ENCODE measurements at places on chromosomes 2 and 18.
A peak's percentile ranks its signal among the peaks of the same experiment; 100 is the strongest.

DNA sequence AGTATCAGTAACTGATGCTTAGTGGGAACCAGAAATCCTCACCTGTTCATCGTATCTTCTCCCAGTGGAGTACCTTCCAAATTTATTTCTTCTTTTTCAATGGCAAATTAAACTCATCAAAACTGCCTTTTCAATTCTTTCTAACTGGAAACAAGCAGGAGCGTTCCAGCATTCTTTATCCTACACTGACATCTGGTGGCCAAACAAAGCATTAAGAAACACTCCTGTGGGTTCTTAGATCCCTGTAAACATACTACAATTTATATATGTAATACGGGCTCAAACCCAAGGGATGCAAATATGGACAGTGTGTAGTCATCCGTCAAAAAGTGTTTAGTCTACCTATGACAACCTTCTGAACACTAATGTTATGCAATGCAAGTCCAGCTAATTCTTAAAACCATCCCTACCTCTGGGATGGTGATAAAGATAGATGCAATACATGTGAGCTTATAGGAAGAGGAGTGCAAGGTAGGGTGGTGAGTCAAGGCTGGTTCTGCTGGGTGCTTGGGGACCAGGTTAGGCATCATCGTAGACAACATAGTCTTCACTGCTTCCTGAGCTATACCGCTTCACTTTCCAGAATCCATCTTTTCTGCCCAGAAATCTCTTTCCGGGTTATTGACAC, 375.0 kb downstream of the CTNNA2 start:
- DNase-seq, result no peak

DNA sequence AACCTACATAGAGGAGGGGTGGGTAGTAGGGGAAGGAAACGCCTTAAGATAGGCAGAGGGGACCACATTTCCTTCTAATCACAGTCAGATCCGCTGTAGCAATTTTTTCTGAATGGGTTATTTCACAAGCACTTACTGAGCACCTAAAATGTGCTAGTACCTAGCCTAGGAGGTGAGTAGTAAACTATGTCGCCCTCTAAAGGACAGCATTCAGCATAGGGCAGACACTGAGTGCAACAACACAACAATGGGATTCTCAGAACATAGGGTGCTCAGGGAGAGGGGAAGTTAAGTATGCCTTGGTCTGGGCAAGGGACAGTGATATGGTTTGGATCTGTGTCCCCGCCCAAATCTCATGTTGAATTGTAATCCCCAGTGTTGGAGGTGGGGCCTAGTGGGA, 166.1 kb upstream of the RAB6C start:
- no peak for DNase-seq

DNA sequence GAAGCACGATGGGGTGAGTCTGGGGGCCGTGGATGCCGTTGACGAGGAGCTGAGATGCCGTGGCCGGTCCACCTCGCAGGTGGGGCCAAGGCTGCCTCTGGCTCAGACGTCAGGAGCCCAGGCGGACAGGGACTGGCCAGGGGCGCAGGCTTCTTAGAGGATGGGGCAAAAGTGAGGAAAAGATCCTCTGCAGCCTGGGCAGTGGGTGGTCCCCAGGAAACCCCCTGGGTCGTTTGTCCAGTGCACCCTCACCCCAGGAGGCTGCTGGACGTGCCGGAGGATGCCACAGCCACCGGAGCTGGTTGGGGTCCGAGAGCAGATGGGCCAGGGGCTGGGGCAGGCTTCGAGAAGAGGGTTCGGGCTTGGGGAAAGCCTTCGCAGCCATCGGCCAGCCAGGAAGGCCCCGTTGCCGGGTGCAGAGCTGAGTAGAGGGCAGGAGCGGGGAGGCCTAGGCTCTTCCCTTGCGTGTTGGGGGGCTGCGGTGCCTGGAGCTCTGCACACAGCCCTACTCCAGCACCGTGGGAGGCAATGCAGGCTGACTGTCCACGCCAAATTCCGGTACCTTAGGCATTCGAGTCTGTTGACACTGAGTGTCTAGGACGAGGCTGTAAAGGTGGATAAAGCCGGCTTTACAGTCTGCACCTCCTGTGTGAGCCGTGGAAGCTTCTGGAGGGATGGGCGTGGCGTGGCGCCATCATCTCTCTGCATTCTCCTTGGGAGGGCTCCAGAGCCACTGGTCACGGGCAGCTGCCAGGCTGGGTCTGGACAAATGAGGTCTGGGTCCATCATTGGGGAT, 18.8 kb downstream of the GPC1 start:
- DNase-seq, result no peak

DNA sequence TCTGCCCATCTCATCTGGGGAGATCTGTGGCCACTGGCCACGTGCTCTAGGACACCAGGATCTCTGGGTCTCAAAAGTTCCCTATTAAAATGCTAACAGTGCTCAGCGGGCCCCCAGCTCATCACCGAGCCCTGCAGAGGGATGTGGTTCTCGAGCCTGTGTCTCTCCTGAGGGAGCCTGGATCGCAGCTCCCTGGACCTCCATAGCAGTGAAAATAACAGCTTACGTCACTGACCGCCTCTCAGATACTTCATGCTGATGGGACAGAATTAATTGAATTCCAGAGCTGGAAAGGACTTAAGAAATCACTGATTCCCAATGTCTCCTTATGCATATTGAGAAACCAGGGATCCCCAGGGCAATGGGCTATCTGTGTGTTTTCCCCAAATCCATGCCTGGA, 90.0 kb downstream of the GALR1 start:
- no peak for DNase-seq

DNA sequence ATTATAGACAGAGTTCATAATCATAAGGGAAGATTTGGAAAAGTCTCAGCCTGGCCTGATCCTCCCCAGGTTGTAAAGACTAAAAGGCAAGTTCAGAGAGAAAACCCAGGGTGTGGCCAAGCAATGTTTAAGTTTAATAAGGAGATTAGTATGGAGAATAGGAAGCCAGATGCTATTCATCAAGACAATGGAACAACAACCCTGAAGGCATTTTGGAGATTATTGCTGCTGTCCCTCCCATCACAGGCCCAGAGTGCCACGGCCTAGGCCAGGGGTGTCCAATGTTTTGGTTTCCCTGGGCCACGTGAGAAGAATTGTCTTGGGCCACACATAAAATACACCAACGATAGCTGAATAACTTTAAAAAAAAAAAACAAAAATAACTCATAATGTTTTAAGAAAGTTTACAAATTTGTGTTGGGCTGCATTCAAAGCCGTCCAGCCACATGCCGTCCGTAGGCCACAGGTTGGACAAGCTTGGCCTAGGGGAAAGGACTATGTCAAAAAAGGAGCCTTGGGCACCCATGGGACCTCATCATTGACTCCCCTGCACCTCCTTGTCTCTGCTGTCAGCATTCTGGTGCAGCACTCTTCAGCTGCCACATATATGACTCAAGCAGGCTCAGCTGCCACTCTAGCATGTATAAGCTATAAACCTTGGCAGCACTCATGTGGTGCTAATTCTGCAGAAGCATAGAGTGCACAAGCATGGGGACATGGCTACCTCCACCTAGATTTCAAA, 20.8 kb downstream of the DPP4 start:
- no peak for DNase-seq

- no peak for DNase-seq
These were observed 85.8 kb downstream of the SETBP1 start for GRCh38 chr18:44766450-44766849.

- no peak for DNase-seq
These were observed 75.6 kb upstream of the OTX1 start for GRCh38 chr2:62974999-62975398.

DNA sequence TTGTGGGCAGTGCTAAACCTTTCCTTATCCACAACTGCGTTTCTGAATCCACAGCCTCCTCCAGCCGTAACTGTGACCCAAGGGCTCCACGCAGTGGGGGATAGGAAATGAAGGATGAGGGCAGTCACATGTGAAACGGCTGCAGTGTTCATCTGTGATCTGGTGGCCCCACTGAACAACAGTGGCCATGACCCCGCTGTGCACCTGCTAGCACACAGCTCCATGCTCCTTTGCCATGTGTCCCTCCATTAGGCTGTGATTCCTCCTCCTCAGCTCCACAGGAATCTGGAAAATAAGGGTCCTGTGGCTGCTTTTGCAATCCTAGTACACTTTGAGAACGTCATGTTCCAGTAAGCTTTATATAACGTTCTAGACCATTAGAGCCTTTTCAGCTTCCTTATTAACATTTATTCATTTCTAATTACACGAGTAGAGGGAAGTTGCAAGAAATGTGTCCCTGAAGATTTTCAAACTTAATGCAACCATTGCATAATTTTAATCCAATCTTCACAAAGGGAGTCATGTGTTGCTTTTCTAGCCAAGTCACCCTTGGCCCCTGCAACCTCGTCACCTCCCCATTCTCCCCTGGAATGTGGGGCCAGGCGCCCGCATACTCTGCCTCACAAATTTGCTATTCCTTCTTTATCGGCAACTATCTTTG, 7.1 kb upstream of the NAPG start:
- no peak for DNase-seq

DNA sequence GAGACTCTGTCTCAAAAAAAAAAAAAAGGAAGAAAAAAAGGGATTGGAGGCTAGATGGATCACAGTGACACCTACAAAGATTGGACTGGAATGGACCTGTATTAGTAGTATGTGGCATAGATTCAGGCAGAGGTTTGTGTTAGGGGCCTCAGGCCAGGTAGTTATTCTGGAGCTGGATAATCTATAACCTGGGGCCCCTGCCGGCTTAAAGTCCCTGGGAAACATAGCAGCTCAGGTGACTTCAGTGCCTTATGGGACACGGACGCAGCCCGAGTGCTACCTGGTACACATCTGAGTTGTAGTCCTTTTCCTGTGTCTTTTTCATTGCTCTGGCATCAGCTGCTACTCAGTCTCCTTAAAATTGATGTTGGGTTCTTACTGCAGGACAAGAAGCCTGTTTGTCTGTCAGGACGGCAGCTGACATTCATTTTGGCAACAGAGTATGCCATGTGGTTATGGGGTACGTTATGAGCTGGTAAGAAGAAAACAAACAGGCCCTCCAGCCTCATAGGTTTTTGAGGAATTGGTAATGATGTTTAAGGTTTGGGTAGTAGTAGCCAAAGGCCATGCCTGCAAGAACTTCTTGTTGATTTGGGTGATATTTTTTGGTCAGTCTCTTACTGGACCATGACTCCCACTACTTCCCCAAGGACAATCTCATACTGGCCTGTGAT, 27.8 kb downstream of the AGFG1 start:
- no peak for DNase-seq

DNA sequence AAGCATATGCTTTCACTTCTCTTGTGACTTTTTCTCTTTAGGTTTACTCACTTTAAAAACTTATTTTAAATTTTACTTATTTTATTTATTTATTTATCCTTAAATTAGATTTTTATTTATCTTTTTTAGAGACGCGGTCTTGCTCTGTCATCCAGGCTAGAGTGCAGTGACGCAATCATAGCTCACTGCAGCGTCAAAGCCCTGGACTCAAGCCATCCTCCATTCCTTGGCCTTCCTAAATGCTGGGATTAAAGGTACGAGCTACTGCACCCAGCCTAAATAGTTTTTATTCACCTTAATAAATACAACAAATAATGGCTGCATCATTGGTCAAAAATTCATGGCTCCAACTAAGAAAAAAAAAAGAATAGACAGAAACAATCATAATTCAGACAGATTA, 415.7 kb upstream of the FIGN start:
- DNase-seq, result no peak

DNA sequence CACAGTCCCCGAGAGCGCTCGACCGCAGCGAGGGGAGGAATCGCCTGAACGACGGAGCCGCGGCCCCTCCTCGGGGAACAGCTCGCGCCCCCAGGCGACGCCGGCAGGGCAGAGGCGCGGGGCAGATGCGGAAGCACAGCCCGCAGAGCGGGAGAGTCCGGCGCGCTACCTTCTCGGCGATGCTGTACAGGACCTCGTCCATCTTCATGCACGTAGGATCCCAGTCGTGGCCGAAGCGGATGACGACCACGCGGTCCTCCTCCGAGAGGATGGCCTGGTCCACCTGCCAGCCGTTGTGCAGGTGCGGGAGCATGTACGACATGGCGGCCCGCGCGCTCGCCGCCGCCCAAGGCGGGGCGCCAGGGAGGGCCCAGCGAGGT, 302 bp downstream of the TXNL4A start:
- peak; percentile 45 for DNase-seq

DNA sequence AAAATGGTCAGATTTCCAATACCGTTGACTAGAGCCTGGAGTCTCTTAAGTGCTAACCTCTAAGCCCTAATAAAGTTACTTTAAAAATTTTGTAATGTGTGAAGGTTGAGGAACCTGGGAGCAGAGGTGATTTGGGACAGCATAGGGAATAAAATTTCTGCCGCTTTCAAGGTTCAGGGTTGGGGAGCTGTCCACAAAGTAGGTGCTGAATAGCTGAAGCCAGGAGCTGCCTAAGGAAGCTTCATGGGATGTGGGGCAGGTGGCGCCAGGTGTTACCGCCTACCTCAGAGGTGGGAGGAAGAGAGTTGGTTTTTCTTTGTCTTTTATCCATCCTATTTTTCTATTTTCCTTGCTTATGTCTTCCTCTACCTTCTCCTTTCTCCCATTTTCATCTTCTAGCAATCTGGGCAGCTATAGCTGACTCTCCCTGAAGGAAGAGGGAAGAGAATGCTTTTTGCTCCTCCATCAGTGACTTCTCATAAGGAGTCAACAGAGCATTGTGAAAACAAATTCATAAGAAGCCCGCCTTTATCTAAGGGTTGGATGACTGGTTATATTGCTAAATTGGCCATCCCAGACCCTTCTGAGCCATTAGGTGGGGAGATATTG, 178.7 kb downstream of the CLIP4 start:
- DNase-seq, result no peak

GRCh38 chr2:138496096-138496651, 5.4 kb upstream of the SPOPL start:
- DNase-seq, result no peak

- no peak for DNase-seq
These were observed 373.0 kb downstream of the CDH2 start for GRCh38 chr18:27803957-27804356.

GRCh38 chr2:237583385-237584295, 6.9 kb downstream of the RAB17 start:
- no peak for DNase-seq

DNA sequence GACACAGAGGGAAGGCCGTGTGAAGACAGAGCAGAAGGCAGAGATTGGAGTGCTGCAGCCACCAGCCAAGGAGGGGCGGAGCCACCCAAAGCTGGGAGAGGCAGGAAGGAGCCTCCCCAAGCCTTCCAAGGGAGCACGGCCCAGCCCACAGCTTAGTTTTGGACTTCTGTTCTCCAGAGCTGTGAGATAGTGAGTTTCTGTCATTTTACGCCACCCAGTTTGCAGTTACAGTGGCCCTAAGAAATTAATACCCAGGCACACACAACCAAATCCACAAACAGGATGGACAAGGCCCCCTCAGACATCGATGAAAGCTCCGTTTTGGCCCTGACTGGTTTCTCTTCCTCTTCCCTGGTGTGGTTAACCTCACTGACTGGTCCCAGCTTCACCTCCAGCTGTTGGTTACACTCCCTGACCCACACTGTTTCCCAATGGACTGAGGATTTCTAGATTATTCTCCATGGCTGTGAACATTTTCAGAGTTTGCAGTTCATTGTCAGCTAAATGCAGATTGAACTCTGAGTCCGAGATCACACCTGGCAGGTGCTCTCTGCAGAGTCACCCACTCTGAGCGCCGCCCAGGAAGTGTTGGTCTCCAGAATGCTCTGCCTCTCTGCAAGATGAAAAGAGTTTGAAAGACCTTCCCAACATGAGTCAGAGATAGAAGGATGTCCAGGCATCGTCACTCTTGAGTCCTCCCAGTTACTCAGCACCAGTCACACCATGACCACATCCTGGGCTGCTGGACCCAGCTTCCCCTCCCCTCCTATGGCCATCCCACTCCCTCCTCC, 100.2 kb downstream of the TWIST2 start:
- no peak for DNase-seq

GRCh38 chr2:26184121-26184520, 11.2 kb downstream of the GAREM2 start:
- DNase-seq, result no peak
